ENCODE measurements at places on chromosomes 2 and 18.

DNA sequence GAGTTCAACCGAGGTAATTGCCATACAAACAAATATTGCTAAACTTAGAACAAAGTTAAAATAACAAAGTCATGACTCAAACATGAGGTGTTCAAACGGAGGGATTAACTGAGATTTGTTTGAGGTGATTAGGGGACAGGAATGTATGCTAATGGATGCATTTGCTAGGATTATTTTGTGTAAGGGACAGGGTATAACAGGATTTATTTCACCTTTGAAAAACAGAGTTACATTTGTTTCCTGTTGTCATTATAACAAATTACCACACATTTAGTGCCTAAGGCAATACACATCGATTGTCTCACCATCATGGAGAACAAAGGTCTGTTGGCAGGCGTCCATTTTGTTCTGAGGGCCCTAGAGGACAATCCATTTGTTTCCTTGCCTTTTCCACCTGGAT is 304.3 kb upstream of the CNTNAP5 start:
- DNase-seq = no peak

GRCh38 chr2:74461187-74462053 is 3.2 kb downstream of the WBP1 start:
- DNase-seq = no peak

DNA sequence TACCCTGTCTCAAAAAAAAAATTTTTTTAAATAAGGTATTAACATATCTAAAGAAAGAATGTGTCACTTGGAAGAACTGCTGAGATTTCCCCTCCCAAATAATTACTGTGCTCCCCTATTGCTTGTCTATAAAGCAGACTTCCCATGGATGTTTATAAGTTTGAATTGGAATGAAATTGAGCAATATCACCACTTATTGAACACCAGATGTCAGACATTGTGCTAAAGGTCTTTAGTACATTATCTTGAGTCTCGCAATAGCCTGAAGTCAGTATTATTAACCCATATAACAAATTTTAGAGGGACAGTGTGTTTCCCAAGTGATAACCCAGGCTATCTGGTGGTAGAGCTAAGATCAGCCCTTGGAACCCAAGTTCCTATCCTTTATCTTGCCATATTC is 102.9 kb upstream of the MSH2 start:
- DNase-seq = no peak

- no peak for DNase-seq
Observed at GRCh38 chr2:240024766-240025165, 376 bp downstream of the NDUFA10 start.

GRCh38 chr18:65206551-65207260 is 544.1 kb upstream of the CDH7 start:
- no peak for DNase-seq

GRCh38 chr2:183614799-183615435 is 490.7 kb downstream of the NUP35 start:
- no peak for DNase-seq

DNA sequence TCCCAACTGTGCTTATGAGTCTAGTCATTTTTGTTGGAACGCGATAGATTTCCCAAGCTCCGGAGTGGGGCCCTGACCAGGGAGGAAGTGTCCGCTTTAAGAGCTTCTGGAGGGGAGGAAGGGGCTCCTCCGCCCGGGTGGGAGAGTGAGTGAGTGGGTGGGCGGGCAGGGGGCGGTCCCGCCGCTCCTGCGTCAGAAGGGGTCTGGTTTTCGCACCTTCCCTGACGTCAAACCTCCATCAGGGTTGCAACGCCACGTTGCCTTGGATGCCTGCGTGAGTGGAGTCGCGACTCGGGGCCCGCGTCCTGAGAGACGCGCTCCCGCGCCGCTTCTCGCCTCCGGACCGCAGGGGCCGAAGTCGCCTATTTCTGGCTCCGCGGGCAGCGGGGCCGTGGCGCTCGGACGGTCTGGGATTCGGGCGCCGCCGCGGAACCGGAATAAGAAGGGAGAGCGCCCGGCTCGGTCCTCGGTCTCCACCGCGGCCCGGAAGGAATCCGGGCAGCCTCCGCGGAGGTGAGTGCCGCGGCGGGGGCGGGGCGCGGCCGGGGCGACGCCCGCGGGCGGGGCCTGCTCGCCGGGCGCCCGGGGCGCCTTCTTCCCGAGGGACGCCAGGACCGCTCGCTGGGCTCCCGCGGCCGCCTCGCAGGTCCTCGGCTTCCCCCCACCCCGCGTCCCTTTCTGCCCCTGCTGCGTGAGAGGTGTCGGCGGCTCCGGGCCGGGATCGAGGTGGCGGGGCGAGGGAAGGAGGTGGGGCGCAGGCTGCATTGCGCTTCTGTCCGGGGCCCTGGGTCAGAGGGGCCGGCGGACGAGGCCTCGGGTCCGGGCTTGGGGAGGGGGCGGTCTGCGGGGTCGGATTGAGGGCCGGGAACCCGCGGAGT is at the start of gene ZDBF2:
ZDBF2 (plus strand) TSS at position 230 of the 878 bp plus-strand sequence. CDS start 7,187 bp downstream, outside the sequence.
- no peak for DNase-seq

DNA sequence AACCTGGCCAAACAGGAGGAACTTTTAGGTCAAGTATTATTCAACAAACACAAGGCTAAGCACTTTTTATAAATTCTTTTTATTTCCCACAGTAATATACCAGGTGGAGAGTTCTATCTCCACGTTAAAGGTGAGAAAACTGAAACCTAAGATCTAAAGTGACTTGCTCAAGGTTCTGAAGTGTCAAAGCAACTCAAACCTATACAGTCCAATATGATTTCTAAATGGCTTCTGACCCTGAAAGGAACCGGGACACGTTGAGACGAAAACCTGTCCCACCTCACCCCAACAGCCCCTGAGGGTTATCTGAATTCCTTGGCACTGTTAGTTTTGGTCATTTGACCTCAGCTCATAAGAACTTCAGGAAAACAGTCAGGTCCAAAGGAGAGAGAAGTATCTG is 814.5 kb upstream of the LRATD1 start:
- no peak for DNase-seq

DNA sequence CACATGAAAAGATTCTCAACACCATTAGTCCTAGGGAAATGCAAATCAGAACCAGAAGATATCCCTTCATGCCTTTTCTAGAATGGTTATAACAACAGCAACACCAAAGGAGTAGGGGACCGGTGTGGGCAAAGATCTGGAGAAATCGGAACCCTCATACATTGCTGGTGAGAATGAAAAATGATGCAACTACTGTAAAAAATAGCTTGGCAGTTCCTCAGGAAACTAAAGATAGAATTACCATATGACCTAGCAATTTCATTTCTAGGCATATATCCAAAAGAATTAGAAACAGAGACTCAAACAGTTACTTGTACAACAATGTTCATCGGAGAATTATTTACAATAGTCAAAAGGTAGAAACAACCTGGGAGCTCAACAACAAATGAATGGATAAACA is 29.2 kb upstream of the CDH7 start:
- no peak for DNase-seq

- DNase-seq = no peak
Observed at GRCh38 chr18:41449612-41450011, 505.4 kb upstream of the PIK3C3 start.

DNA sequence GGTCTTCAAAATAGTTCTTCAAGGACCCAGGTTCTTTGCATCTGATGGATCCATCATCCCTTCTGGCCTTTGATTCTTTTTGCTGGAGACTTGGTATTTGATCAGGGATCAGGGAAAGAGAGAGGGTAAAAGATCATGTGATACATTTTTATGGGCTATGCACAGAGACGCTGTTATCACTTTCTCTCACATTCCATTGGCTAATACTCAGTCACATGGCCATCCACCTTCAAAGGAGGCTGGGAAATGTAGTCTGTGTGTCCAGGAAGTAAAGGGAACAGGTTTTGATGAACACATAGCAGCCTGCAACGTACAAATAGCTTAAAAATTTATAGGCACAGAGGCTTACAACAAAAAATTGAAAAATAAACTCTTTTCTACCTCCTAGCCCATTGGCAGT is 629.6 kb upstream of the FANCL start:
- DNase-seq = no peak

DNA sequence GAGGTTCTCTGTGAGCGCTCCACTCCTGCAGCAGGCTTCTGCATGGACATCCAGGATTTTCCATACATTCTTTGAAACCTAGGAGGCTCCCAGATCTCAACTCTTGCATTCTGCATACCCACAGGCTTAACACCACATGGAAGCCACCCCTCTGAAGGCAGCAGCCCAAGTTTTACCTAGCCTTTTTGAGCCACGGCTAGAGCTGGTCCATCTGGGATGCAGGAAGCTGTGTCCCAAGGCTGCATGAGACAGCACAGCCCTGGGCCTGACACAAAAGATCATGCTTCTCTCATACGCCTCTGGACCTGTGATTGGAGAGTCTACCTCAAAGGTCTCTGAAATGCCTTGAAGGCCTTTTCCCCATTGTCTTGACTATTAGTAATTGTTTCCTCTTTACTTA is 53.6 kb upstream of the RPRM start:
- no peak for DNase-seq

GRCh38 chr18:51194604-51195003 is 2.9 kb downstream of the MEX3C start:
- DNase-seq = no peak

DNA sequence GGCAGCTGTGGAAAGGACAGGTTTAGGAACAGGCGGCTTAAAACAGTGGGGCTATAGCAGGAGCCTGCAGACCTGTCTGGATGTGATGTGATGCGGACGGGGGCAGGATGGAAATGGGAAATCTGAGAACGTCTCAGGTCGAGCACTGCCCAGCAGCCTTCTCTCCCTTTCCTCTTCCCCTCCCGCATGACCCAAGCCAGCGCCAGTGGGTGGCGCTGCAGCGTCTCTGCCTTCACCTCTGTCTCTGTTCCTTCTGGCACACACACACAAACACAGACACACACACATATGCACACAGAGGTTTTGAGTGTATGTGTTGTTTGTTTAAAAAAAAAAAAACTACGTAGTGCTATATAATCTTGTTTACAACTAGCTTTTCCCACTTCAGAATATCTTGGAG is 82.0 kb upstream of the SLC66A3 start:
- DNase-seq = no peak

- no peak for DNase-seq
Observed at GRCh38 chr2:1781291-1782080, 37.2 kb upstream of the PXDN start.

DNA sequence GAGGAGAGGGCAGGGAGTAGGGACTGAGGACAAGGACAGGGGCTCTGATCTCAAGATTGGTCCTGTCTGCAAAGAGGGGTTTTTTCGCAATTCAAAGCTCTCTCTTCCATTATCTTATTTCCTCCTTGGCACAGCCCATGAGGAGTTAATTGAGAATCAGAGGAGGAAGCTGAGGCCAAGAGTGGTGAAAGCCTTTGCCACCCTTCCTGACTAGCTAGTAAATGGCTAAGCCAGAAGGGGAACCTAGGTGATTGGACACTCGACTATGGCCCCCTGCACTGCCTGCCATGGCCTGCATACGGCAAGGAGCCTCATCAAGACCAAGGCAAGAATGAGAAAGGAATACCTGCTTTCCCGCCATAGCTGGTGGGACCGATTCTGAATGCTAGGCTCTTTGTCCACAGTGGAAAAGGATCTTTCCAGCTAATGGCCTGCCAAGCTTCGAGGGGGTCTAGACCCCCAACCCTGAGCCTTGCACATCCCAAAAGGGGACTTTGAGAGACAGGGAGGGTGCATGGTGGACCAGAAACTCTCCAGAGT is 237.9 kb downstream of the HAUS1 start:
- no peak for DNase-seq

DNA sequence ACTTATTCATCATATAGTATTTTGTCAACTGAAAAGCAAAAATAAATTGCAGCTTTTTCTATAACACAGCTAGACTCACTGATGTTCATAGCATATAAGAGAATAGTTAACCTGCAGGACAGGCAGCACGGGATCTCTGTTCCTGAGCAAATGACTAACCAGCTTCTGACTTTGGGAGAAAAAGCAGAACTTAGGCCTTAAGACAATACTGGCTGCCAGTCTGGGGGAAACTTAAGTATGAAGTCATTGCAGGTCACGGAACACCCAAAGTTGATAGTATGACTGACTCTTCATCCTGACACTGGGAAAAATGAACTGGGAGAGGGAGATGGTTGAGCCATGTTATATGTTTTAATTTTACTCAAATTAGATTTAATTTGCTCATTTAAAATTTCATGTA is 113.0 kb downstream of the DPP4 start:
- no peak for DNase-seq

GRCh38 chr18:58335821-58336220 is 291.8 kb downstream of the NEDD4L start:
- no peak for DNase-seq

Data from AG09309 (cell line).